Activated CD8-positive, alpha-beta T cell treated with anti-CD3 and anti-CD28 coated beads for 36 hours (primary cell): ENCODE measurements at places on chromosomes 16 and 17. TPM values are rescaled to one million over a fixed set of nuclear protein-coding genes. Genes with fewer than 3 reads are reported as not detected.

- no peak for DNase-seq
- peaks cover 2% of the 10 kb centered on the region for H3K4me1 ChIP-seq
- H3K36me3 ChIP-seq, result no peaks in the 10 kb centered on the region
- H3K27ac ChIP-seq, result no peak overlapping the region
- peaks cover 43% of the 10 kb centered on the region for H3K27me3 ChIP-seq
These were observed 1.4 kb downstream of the PYY start for GRCh38 chr17:43952351-43952723.

- no peak for DNase-seq
- no peak overlapping the region for H3K4me3 ChIP-seq
- H3K27me3 ChIP-seq, result peaks cover 51% of the 10 kb centered on the region
- H3K27ac ChIP-seq, result no peak overlapping the region
These were observed 8.1 kb downstream of the BTBD17 start for GRCh38 chr17:74353446-74354060.

- H3K27ac ChIP-seq, result no peak overlapping the region
- no peak overlapping the region for H3K4me3 ChIP-seq
- DNase-seq, result no peak
- H3K4me1 ChIP-seq, result peaks cover 11% of the 10 kb centered on the region
- H3K27me3 ChIP-seq, result no peaks in the 10 kb centered on the region
These were observed 25.3 kb downstream of the UBE2O start for GRCh38 chr17:76427501-76428231.

DNA sequence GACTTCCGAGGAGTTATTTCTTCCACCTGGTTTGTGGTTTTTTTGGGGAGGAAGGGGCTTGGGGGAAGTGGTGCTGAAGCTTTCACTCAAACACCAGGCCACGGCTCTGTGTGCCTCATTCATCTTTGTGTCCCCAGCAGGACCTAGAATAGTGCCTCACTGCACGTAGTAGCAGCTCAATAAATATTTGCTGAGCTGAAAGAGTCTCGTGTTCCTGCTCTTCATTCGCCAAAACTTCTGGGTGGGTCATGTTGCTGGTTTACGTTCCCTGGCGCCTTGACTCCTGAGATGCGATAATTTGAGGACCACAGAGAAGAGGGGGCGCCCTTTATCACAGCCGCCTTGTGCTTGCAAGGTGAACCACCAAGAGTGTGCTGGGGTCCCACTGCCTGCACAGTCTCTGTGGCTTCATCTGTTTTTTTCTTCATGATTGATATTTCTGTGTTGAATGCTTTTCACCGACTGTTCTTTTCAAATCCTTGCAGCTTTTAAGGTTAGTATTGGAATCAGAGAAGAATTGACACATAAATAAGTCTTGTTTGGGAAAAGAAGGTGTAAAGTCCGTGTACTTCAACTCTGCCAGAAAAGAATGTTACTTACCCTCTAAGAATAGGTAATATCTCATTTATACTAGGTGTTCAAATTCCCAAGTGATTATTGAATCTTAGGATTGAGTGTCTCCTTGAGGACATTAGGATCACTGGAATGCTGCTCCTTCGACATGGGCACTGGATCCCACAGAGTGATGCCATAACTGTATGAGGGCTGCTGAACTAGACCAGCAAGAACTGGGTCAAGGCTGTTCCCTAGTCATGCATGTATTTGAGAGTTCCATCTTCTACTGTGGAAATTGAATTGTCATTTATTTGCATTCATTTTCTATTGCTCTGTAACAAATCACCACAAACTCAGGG lies 92.7 kb upstream of the CLEC18A start:
- no peak overlapping the region for H3K27ac ChIP-seq
- no peak overlapping the region for H3K4me3 ChIP-seq
- H3K4me1 ChIP-seq, result peaks cover 9% of the 10 kb centered on the region
- H3K36me3 ChIP-seq, result peaks cover 3% of the 10 kb centered on the region
- DNase-seq, result peak; percentile 3
- no peaks in the 10 kb centered on the region for H3K27me3 ChIP-seq

DNA sequence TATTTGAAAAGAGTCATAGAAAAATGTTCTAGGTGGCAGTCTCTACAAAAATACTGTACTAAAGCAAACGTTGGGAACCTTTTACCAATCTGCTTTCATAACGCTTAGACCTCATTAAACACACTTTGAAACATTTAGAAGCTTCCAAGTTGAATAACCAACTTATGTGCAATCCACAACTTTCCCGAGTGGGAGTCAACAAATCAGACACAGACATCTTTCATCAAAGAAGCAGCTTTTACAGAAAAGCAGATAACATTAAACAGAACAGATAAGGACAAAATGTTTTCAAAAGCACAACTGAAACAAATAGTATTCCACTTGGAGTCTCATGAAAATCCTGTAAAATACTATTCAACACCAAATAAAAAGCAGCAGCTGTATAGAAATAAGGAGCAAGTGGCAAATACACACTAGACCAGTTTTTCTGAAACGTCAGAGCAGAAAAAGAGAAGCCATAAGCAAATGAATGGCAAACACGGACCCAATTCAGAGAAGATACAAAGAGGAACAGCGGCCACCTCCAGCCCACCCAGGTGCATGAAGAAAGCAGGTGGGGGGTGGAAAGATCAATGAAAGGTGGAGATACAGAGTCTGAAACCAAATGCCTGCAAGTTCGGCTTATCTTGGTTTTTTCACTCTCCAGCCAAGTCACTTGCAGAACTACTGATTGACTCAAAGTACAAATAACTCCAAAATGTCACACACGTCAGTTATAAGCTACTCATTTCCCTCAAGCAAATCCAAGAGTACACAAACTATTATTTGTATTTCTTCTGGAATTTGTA lies 18.4 kb upstream of the FBF1 start:
- H3K36me3 ChIP-seq, result peaks cover 13% of the 10 kb centered on the region
- no peak for DNase-seq
- H3K4me3 ChIP-seq, result no peak overlapping the region
- no peaks in the 10 kb centered on the region for H3K27me3 ChIP-seq
- H3K27ac ChIP-seq, result no peak overlapping the region

DNA sequence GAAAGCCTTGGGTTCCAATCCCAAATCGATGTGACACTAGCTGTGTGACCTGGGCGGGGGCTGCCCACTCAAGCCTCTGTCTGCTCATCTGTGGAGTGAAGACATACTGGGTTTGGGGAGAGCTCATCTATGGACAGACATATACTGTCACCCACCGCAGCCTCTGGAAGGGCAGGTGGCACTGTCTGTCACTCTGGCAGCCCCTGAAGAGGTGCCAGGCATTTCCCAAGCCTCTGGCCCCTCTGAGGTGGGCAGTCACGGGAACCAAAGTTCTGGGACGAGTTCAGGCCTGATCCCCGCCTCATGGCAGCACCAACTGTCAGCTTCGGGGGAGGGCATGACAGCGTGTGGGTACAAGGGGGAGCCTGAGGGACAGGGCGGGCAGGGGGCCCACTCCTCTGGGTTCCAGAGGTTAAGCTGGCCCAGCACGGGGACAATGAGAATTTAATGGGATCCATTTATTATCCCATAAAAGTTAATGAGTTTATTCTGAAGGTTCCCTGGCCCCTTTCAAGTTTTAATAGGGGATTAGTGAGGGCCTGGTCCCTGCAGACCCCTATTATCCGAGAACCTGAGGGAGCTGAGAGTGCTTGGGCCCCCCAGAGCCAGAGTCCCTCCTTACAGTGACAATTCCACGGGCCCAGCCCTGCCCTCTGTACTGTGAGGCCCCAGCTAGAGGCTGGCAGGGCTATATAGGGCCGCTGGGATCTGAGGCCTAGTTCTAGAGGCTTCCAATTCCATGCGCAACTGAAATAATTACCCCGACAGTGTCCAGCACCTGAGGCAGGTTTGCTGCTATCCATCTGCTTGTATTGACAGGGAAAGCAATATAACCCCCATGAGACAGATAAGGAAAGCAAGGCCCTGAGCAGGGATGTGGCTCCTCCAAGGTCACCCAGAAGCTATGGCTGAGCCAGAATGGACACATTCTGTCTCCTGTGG lies 18.8 kb downstream of the SEZ6 start:
- peaks cover 20% of the 10 kb centered on the region for H3K4me1 ChIP-seq
- H3K4me3 ChIP-seq, result no peak overlapping the region
- no peak overlapping the region for H3K27ac ChIP-seq
- no peaks in the 10 kb centered on the region for H3K36me3 ChIP-seq
- no peak for DNase-seq

GRCh38 chr16:2753733-2754020 lies 1.2 kb downstream of the SRRM2 start:
- peak overlapping the region; percentile 94 for H3K27ac ChIP-seq
- H3K36me3 ChIP-seq, result peaks cover 65% of the 10 kb centered on the region
- no peak for DNase-seq
- H3K4me1 ChIP-seq, result peaks cover 45% of the 10 kb centered on the region

TOP2A gene
- 280 TPM for total RNA-seq

SLC16A13 gene
- 4.8 TPM for total RNA-seq

ABI3 gene
- total RNA-seq, result 39.3 TPM

NGFR gene
- total RNA-seq, result 0.09 TPM

CIITA gene
- total RNA-seq, result 4.4 TPM

KRTAP3-1 gene
- not detected for total RNA-seq
